ENCODE measurements at places on chromosomes 3 and 15.

GRCh38 chr3:61371123-61371522 lies 119.9 kb upstream of the FHIT start:
- DNase-seq = no peak

GRCh38 chr3:156605686-156606605 lies 51.0 kb upstream of the SSR3 start:
- DNase-seq = no peak

- no peak for DNase-seq
Measured at GRCh38 chr3:71890356-71890931, 105.5 kb upstream of the PROK2 start.

DNA sequence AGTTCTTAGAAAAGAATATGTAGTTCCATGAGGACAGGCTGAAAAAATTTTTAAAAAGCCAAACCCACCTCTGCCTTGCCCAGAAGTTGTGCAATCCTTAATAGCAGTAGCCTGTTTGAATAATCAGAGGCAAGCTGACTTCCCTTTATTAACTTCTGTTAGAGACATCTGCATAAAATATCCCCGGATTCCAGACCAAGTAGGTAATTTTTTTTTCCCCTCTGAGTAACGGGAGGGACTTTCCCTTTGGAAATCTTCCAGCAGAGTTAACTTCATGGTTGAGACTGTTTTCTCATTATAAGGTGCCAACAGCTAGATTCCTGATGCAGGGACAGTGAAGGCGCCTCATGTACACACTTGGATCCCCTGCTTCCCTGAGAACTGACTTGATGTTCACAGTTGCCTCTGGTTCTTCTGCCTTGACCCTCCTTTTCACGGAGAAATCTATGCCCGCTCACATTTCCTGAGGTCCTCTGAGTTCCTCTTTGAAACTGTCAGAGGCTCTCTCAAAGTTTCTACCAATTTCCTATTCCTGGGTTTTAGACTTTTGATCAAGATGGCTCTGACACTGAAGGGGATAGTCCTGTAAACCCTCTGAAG lies 227.6 kb upstream of the BHLHE40 start:
- no peak for DNase-seq

- no peak for DNase-seq
Measured at GRCh38 chr15:78061963-78062427, 15.5 kb downstream of the TBC1D2B start.

DNA sequence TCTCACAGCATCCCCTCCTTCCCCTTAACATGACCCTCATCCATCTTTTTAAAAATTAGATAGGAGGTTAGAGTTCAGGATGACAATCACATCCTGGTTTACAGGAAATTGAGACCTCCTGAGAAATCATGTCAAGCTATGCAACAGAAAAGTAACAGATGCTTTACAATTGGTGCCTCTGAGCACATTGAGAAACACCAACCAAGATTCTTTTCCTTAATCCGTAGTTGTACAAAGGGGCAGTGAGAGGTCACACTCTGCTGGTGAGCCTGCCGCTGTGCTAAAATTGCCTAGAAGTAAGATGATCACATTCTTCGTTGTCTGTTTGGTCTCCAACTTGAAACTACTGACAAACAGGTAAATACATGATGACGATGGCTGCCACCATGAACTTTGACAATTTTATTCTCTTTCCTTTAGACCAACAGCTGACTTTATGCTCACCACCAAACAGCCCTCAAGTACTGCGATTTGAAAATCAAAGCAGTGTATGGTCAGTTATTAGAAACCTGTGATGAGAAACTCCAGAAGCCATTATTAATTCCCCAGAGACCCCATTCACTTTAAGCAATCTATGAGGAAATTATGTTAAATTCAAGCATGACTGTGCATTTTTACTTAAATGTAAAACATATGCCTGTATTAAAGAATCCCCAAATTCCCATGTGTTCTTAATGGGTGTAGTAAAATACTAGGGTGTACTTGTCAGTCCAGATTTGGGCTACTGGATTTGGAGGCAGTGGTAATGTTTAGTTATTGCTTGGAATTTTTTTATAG lies 210.7 kb upstream of the UBE2E1 start:
- no peak for DNase-seq

Measured in cortex of kidney (tissue), 1 donor.